ENCODE measurements at places on chromosomes 12 and 14.

GRCh38 chr14:22973217-22974032 lies 8.9 kb downstream of the AJUBA start:
- DNase-seq, result peak; percentile 68

DNA sequence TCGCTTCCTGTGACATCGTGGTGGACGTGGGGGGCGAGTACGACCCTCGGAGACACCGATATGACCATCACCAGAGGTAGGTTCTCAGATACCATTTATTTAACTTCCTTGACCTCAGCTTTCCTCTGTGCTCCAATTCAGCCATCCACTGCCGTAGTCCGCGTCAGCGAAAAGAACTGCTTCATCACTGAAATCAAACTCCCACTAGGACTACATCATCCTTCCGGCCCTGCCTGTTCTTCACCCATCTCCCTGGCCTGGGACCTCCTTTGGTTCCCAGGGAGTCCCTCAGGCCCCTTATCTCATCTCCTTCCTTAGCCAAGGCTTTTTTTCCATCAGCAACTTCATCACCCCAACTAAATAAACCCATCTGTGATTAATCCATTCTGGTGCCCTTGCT lies 692 bp downstream of the MYG1 start:
- peak; percentile 28 for DNase-seq

- DNase-seq, result no peak
Observed at GRCh38 chr14:21669284-21669683, 4.3 kb downstream of the OR4E1 start.

DNA sequence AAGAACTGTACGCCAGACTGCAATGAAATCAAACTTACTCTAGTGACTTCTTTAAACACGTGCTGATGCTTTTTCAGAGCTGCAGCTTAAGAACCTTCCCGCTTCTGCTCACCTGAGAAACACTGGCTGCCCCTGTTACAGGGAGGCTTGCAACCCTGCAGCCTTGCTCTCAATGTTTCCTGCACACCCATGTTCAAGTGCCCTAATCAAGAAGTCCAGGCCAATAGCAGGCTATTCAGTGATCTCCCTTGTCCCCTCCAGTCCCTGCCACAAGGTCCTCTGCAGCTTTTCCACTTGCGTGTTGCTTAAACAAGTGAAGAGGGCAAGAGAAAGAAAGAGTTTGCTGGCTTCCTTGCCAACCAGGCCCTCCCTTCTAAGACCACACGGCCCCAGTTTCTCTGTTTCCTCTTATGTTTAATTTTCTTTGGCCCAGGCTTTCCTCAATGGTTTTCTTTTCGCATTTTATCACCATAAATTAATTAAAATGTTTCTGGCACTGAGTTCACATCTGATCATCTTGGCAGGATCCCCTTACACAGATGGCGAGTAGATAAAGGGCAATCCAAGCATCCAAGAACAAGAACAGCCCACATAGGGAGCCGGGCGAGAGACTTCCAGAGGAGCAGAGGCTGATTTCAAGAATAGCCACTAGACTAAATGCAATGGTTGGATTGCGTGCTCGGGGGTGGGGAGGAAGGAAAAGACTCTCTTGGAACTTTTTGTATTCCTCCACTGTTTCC lies 82.3 kb upstream of the CDKN3 start:
- DNase-seq, result no peak

DNA sequence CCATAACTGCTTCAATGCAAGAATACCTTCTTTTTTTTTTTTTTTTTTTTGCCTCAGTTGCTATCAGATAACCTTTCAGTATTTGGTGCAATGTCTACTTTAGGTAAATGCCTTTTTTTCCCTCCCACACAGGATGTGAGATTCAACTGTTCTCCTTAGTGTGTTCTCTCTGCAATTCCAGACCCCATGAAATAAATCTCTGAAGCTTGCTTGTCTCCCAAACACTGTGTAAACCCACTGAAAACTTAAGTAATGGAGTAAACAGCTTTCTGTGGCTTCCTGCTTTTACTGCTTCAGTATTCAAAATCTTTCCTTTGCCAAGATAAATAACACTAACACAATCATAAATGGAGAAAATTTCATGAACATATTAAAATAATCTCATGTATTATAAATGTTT lies 55.8 kb upstream of the CLEC14A start:
- no peak for DNase-seq

- DNase-seq, result no peak
Observed at GRCh38 chr12:68100241-68100640, 59.3 kb downstream of the IFNG start.

GRCh38 chr14:60064491-60065072 lies 27.1 kb upstream of the PCNX4 start:
- peak; percentile 28 for DNase-seq

GRCh38 chr12:1587927-1588574 lies 6.3 kb downstream of the FBXL14 start:
- DNase-seq, result no peak

DNA sequence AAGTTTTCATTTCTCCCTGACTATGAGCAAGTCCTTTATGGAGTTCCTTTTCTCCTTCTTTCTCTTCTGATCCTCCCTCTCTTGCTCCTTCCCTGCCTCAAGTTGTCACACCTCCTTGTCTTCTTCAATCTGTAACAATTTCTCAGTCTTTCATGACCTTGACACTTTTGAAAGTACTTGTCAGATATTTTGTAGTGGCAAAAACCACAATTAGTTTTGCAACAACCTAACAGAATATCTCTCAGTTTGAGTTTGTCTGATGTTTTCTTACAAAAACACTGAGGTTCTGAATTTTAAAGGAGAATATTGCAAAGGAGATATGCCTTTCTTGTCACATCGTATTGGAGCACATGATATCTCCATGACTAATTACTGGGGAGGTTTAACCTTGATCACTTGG lies 4.1 kb upstream of the CRADD start:
- DNase-seq, result no peak

GRCh38 chr12:108019862-108020261 lies 109.2 kb upstream of the WSCD2 start:
- no peak for DNase-seq

DNA sequence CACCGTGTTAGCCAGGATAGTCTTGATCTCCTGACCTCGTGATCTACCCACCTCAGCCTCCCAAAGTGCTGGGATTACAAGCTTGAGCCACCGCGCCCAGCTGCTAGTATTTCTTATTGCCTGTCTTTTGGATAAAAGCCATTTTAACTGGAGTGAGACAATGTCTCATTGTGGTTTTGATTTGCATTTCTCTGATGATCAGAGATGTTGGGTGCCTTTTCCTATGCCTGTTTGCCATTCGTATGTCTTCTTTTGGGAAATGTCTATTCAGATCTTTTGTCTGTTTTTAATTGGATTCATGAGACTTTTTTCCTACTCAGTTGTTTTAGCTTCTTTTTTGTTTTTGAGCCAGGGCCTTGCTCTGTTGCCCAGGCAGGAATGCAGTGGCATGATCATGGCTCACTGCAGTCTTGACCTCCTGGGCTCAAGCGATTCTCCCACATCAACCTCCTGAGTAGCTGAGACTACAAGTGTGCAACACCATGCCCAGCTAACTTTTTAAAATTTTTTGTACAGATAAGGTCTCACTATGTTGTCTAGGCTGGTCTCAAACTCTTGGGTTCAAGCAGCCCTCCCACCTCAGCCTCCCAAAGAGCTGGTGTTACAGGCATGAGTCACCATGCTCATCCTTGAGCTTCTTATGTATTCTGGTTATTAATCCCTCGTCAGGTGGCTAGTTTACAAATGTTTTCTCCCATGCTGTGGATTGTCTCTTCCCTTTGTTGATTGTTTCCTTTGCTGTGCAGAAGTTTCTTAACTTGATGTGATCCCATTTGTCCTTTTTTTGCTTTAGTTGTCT lies 65.9 kb downstream of the ACACB start:
- peak; percentile 22 for DNase-seq

GRCh38 chr12:46944088-46944487 lies 118.3 kb upstream of the SLC38A4 start:
- DNase-seq, result peak; percentile 83

- no peak for DNase-seq
Observed at GRCh38 chr14:91484744-91485143, 25.4 kb downstream of the PPP4R3A start.

DNA sequence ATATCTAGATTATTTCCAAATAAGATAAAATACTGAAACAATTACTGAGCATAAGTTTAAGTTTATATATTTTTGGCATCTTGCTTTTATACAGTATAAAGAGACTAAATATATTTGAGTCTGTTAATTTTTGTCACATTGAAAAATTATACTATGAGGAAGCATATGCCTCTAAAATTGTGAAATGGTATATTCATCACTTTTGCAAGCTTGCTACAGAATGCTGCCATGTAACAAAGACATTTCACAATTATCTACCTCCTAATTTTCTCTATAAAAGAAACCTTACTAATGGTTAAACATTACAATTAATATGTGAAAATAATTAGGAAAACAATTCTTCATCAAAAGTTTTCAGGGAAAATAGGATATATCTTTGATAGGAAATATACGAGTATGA lies 22.7 kb upstream of the MUCL1 start:
- no peak for DNase-seq

DNA sequence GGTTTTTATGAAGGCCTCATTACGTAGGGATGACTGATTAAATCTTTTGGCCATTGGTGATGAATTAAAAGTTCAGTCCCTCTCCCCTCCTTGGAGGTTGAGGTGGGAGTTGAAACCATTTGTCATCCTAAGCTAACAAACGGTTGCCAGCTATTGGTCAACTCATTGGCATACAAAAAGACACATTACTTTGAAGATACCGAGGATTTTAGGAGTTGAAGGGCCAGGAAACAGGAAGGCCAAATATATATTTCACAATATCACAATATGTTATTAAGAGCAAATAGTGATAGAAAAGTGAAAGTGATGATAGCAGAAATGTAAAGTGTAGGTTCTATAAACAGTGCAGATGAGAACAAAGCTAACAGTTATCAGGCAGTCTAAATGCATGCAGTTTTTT lies 24.4 kb downstream of the RCOR1 start:
- no peak for DNase-seq

DNA sequence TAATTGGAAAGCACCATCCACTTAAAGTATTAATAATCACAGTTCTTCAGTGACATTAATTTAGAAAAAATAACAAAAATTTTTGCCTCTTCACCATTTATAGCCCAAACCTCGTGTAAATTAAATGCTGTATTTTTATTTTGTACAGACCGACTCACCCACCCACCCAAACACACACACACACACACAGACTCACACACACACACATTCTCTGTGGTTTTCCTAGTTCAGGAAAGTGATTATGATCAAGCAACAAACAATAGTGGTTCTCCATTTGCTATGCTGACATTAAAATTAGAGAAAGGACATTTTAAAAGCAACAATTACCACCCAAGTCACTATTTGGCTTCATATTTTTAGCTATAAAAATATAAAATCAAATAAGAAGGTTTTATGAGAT lies 112.5 kb upstream of the FLRT2 start:
- DNase-seq, result no peak

- DNase-seq, result no peak
Observed at GRCh38 chr14:74858022-74858421, 17.9 kb downstream of the PROX2 start.

- no peak for DNase-seq
Observed at GRCh38 chr14:76376409-76376877, 506 bp downstream of the ESRRB start.

DNA sequence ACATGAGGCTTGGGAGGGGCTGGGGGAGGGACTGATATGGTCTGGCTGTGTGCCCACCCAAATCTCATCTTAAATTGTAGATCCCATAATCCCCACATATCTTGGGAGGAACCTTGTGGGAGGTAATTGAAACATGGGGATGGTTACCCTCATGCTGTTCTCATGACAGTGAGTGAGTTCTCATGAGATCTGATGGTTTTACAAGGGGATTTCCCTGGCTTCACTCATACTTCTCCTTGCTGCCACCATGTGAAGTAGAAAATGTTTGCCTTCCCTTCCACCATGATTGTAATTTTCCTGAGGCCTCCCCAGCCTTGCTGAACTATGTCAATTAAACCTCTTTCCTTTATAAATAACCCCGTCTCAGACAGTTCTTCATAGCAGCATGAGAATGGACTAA lies 362.9 kb downstream of the PCNX1 start:
- no peak for DNase-seq

DNA sequence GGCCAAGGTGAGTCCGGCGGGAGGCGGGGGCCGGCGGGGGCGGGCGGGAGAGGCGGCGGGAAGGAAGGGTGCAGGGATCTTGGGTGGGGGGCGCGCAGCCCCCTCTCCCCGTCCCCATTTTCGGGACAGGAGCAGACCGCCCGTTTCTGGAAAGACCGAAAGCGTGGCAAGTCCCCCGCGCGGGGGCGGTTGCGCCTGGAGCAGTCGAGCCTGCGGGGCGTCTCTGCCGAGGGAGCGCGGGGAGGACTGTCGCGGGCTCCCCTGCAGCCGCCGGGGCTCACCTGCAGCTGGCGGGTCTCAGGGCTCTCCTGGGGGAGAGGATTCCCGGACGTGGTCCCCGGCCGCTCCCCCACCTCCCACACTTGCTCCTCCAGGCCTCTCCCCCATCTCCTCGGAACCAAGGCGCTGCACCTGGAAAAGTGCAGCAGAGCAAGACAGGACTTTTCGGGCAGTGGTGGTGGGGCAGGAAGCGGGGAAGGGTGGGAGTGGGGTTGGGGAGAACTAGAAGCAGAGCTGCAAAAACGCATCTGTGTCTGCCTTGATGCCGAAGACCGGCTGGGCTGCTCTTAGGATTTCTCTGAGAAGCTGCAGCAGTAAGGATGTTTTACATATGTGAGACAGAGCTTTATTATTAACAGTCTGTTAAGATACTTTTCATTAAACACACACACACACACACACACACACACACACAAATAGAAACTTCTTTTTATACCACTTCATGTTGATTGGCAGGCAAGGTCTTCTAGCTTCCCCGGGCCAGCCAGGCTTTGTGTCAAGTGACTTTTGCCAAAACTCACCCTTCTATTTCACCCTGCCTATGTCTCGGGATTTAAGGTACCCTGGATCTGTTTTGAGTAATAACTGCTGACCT lies 677 bp downstream of the C12orf75 start:
- no peak for DNase-seq

- peak; percentile 83 for DNase-seq
Observed at GRCh38 chr12:779745-780734, 27.7 kb downstream of the WNK1 start.

- DNase-seq, result peak; percentile 94
Observed at GRCh38 chr14:73463411-73463810, 5.1 kb upstream of the NUMB start.

DNA sequence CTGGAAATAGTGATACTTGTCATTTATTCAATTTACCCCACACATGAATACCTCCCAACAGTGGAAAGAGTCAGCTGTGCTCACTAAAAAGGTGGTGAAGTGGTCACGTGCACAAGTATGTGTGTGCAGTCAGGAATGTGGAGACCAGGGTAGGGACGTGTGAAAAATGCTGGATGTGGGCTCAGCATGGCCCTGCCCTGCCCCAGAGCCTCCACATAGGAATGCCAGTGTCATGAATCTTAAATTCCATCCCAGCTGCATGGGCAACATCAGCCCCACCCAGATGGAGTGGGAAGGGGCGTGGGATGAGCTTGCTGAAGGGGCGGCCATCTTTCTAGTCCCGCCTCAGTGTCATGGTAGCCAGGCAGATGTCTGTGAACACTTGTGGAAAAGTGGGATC lies 87.7 kb downstream of the C12orf75 start:
- peak; percentile 97 for DNase-seq

GRCh38 chr12:62252576-62252975 lies 7.6 kb upstream of the USP15 start:
- no peak for DNase-seq
